ENCODE measurements at places on chromosomes 7 and 10. TPM values are rescaled to one million over a fixed set of nuclear protein-coding genes. Genes with fewer than 3 reads are reported as not detected.

GRCh38 chr10:13354783-13355182 lies 6.7 kb upstream of the SEPHS1 start:
- H3K27me3 ChIP-seq: peaks cover 28% of the 10 kb centered on the region
- H3K27ac ChIP-seq: no peak overlapping the region

GRCh38 chr7:7486362-7486761 lies 49.3 kb downstream of the COL28A1 start:
- no peaks in the 10 kb centered on the region for H3K36me3 ChIP-seq
- DNase-seq: no peak
- no peaks in the 10 kb centered on the region for H3K4me1 ChIP-seq
- H3K27ac ChIP-seq: no peak overlapping the region
- no peaks in the 10 kb centered on the region for H3K27me3 ChIP-seq

DNA sequence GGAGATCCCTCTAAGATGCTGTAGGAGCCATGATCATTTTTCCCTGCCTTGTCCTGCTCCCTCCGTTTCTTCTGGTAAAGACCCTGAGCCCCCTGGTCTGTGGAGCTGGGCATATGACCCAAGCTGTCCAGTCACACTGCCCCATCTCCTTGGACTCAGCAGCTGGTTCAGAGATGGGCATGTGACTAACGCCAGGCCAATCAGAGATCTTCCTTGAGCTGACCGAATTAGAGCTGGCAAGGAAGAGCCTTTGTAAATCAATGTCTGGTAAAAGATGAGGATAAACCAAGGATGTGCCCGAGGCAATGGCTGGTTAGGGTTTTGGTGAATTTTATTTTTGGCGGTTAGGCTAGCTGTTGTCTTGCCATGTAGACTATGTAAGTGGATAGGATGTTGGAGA lies 173.3 kb downstream of the LCOR start:
- no peak for DNase-seq
- no peaks in the 10 kb centered on the region for H3K4me1 ChIP-seq
- no peaks in the 10 kb centered on the region for H3K27me3 ChIP-seq
- no peak overlapping the region for H3K27ac ChIP-seq

GRCh38 chr7:20064181-20064970 lies 152.8 kb downstream of the MACC1 start:
- no peaks in the 10 kb centered on the region for H3K36me3 ChIP-seq
- H3K27ac ChIP-seq: peak overlapping the region; percentile 36
- no peak overlapping the region for H3K4me3 ChIP-seq
- DNase-seq: no peak

GRCh38 chr7:36606153-36606975 lies 117.9 kb downstream of the AOAH start:
- H3K27me3 ChIP-seq: peaks cover 4% of the 10 kb centered on the region
- H3K4me3 ChIP-seq: no peak overlapping the region
- H3K36me3 ChIP-seq: no peaks in the 10 kb centered on the region
- peak overlapping the region; percentile 72 for H3K27ac ChIP-seq
- H3K4me1 ChIP-seq: no peaks in the 10 kb centered on the region

DNA sequence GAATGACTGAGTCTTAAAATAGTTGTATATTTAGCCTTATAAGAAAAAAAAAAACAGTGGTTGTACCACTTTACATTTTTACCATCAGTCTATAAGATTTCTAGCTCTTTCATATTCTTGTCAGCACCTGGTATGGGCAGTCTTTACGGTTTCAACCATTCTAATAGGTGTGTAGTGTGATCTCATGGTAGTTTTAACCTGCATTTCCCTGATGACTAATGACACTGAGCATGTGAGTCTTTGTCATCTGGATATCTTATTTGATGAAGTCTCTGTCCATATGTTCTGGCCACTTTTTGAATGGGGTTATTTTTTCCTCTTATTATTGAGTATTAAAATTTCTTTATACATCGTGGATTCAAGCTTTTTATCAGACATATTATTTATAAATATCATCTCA lies 365.3 kb upstream of the IGFBP3 start:
- no peaks in the 10 kb centered on the region for H3K27me3 ChIP-seq
- DNase-seq: no peak
- no peak overlapping the region for H3K27ac ChIP-seq
- H3K36me3 ChIP-seq: no peaks in the 10 kb centered on the region

- no peak overlapping the region for H3K27ac ChIP-seq
- no peak overlapping the region for H3K4me3 ChIP-seq
- peak; percentile 9 for DNase-seq
- no peaks in the 10 kb centered on the region for H3K27me3 ChIP-seq
- H3K36me3 ChIP-seq: no peaks in the 10 kb centered on the region
These were observed 157.0 kb upstream of the MKLN1 start for GRCh38 chr7:131170440-131171271.

TMEM213 gene
- 0.03 TPM for total RNA-seq

SEMA3A gene
- total RNA-seq: 64.6 TPM

MKX gene
- total RNA-seq: 0.90 TPM

MMRN2 gene
- 4.9 TPM for total RNA-seq

FGFBP3 gene
- 2.4 TPM for total RNA-seq

PRPS1L1 gene
- not detected for total RNA-seq

Measured in hepatocyte (in vitro differentiated cells).